Omental fat pad (tissue), 4 donors: ENCODE measurements at places on chromosomes 7 and 10.

- no peak for DNase-seq
Measured at GRCh38 chr10:7317786-7318446, 92.9 kb downstream of the SFMBT2 start.

DNA sequence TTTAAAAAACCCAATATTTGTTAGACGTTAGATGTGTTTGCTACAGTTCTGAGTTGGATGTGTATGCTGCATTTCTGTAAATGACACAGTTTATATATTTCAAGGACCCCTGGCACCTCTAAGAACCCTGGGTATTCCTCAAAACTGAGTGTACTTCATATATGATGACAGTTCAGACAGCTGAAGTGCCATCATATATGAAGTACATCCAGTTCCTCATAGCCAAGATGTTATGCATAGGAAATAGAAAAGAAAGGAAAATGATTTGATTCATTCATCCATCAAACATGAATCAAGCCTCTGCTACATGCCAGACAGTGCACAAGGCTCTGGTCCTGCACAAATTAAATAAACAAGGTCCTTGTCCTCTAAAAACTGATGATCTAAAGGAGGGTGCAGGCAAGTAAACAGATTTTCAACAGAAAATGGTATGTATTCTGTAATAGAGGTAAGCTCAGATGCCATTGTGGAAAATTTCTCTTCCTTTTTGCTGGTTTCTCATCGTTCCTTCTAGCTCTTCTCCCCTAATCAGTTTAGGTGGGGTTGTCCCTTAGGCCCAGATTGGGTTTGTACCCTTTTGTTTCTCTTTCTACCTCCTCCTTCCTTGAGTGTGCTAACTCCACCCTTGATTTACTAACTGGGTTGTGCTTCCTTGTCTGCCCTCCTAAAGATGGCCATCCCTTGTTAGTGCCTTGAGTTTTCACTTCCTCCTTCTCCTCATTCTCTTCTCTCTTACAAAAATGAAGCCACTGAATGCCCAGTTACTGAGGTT, 25.3 kb upstream of the SMIM30 start:
- DNase-seq, result no peak

- DNase-seq, result no peak
Measured at GRCh38 chr7:149496642-149497391, 792 bp downstream of the ZNF746 start.

DNA sequence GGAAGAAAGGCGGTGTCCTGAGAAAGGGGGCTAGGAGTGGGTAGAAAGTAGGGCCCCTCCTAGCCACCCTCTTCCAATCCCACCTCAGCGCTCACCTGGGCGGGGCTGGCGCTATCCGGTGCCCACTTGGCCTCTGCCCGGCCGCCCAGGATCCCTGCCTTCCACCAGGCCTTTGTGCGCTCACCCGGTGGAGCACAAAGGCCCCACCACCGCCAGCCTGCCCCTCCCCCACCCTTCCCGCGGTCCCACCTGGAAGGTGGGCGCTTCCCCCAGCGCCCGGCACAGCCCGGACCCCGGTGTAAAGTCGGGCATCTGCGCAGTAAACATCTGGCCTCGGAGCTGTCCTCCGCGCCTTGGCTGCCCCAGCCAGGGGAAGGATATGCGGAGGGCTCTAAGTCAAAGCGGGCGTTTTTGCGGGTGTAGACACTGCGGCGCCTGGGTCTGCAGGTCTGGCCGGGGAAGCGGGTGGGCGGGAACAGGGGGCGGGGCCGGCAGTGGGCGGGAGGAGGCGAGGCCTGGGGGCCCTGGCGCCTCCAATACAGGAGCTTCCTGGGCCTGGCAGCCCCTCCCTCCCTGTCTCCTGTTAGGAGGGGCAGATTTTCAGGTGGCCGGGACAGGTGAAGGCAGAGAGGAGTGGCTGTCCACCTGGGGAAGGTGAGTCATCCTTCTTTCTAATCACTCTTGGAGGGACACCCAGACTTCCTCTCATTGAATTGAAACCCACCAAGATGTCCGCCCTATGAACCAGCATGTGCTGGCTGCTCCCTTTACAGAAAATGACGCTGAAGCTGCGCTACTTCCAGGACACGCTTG, 49.3 kb downstream of the PNLIPRP2 start:
- no peak for DNase-seq

- DNase-seq, result no peak
Measured at GRCh38 chr7:131250331-131250730, 77.3 kb upstream of the MKLN1 start.

DNA sequence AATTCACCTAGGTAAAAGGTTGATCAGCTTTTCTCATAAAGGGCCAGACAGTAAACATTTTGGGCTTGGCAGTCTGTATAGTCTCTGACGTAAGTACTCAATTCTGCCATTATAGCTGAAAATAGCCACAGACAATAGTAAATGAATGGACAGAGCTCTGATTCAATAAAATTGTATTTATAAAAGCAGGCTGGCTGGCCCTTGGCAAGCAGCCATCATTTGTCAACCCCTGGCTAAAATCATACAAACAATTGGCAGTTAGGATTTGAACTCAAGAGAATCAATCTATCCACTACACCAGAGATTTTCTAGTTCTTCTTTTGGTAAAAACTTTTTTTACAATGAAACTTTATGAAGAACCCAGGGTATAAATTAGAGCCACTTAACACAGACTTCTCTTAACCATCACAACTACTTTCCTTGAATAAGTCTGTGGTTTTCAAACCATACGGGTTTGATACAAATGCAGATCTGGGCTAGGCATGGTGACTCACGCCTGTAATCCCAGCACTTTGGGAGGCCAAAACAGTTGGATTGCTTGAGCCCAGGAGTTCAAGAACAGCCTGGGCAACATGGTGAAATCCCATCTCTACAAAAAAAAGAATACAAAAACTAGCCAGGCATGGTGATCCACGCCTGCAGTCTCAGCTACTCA, 124.5 kb downstream of the SLC16A9 start:
- no peak for DNase-seq

DNA sequence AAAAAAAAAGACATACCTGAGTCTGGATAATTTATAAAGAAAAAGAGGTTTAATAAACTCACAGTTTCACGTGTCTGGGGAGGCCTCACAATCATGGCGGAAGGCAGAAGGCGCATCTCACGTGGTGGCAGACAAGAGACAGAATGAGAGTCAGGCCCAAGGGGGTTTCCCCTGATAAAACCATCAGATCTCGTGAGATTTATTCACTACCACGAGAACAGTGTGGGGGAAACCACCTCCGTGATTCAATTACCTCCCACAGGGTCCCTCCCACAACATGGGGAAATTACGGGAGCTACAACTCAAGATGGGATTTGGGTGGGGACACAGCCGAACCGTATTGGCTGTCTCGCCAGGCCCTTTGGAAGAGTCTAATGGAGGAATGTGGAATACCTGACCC, 9.0 kb upstream of the MAFK start:
- DNase-seq, result no peak

GRCh38 chr7:130008941-130009847, 42.0 kb downstream of the ZC3HC1 start:
- no peak for DNase-seq

DNA sequence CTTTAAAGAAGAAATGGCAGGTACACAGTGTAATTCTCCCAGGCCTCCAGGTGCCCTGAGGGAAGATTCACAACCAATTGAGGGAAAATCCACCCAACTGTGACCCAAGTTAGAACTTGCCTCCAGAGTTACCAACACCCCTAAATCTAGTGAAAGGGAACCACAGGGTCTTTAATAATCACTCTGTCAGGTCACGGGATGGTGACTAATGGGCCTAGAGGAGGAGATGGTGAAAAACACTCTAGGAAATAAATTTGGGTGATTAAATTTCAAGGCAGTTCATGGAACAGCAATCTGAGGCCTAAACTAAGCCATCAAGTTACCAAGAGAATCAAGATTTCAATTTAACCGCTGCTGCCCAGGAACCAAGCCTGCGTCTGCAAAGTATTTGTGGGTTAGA, 26.7 kb upstream of the SLF2 start:
- no peak for DNase-seq

DNA sequence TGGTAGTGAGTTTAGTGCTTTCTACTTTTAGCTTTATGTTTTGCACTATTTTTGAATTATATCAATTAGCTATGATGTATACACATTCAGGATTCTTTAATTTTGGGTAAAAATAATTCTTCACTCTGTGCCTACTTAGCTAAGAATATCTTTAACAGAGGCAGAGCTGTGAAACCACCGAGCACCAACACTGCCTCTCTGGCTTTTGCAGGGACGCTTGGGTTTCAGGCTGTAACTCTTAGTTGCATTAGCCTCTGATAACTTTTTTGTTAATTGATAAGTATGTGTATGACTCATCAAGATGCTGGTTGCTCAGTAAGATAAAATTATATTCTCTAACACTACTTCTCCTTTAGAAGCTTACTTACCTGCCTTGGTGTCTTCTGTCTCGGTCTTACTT, 738.3 kb downstream of the AUTS2 start:
- no peak for DNase-seq

GRCh38 chr10:119221666-119222065, 14.3 kb downstream of the GRK5 start:
- no peak for DNase-seq

DNA sequence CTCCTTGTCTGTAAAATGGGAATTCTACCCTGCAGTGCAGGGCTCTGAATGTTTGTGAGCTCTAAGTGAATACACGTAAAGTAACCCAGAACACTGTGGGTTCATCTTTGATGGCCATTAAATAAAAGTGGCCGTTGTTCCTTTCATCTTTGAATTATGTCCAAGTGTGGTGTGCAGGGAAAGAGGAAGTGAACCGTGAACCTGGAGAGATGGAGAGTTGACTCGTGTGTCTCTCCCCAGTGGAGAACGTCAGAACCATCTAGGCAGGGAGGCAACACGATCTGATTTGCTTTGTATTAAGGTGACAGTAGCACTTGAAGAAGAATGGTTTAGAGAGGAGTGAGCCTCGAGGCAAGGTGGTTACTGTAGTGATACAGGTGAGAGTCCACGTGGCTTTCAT, 93.5 kb upstream of the GJD4 start:
- DNase-seq, result no peak

DNA sequence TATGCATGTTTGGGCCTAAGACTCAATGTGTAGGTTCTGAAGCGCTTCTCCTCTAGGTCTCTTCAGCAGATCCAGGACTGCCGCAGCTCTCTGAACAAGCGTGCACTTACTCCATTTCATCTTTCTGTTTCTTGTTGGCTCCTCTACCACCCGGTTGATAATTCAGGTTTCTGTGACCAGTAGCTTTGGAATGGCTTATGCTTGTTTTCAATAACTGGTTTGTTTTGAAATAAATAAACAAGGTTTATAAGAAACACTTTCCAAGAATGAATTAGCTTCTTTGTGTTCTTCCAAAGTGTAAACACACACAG, 1.5 kb downstream of the MDFIC start:
- DNase-seq, result no peak

- DNase-seq, result no peak
Measured at GRCh38 chr10:37739181-37739580, 118.2 kb downstream of the ZNF248 start.

GRCh38 chr7:27670676-27671075, 8.0 kb upstream of the HIBADH start:
- no peak for DNase-seq

GRCh38 chr10:72063703-72064391, 24.5 kb downstream of the SPOCK2 start:
- DNase-seq, result no peak

DNA sequence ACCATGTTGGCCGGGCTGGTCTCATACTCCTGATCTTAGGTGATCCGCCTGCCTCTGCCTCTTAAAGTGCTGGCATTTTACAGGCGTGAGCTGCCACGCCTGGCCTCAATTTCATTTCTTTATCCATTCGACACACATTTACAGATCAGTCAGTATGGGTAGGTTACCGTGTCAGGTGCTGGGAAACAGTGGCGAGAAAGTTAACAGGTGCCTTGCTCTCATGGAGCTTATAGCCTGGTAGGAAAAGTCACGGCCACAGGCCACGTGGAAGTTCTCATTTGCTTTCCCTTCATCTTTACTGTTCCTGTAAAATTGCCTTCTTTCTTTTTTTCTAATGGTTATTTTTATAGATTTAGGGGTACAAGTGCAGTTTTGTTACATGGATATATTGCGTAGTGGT, 2.6 kb upstream of the CAMK1D start:
- no peak for DNase-seq

- DNase-seq, result no peak
Measured at GRCh38 chr7:26653430-26654399, 210.7 kb downstream of the SKAP2 start.

- DNase-seq, result no peak
Measured at GRCh38 chr7:516606-517456, 2.8 kb downstream of the PDGFA start.

GRCh38 chr7:143013893-143014292, 13.0 kb downstream of the OR9A2 start:
- no peak for DNase-seq

DNA sequence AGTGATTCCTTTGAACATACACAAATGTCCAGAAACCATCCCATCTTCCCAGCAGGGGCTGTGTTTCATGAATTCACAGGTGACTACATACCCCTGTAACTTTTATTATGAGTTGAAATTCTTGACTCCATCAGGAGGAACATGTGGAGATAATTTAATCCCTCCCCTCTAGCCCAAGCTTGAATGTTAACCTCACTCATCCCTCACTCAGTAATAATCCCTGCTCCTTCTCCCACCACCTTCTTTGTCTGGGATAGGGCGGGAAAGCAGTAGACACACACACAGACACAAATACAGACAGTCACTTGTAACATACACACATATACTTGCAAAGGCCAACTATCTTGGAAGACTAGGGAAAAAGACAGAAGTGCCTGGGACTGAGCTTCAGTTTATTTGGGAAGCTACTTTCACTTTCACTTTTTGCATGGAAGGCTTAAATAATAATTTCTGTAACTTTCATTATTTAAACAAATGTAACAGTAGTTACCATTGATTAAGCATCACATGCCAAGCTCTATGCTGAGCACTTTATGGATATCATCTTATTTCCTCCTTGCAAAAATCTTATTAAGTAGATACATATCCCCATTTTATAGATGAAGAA, 7.3 kb downstream of the AASS start:
- no peak for DNase-seq

GRCh38 chr7:112437072-112437471, 13.2 kb upstream of the IFRD1 start:
- no peak for DNase-seq

GRCh38 chr7:99465421-99465768, 572 bp downstream of the ATP5MF start:
- no peak for DNase-seq

DNA sequence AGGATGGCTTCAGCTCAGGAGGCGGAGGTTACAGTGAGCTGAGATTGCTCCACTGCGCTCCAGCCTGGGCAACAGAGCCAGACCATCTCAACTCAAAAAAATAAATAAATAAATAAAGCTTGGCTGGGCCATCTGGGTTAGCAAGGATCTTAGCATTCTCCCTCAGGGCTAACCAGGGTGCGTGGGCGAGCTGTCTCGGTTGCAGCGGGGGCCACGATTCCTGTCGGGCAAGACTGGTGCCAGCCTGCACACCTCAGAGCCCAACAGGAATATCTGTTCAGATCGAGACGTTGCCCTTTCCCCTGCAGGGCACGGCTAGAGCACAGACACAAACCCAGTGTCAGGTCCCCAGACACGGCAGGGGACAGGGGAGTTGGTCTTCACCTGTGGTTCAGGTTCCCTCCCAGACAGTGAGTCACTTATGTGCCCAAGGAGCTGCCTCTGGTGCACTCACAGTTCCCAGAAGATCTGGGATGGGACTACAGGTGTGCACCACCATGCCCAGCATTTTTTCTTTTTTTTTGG, 75.5 kb upstream of the GTF2I start:
- DNase-seq, result no peak

- DNase-seq, result no peak
Measured at GRCh38 chr10:63227207-63227895, 94.2 kb downstream of the NRBF2 start.
